ENCODE measurements at places on chromosomes 5 and 9.

GRCh38 chr5:76438025-76438424 lies 34.9 kb downstream of the IQGAP2 start:
- DNase-seq = no peak

GRCh38 chr5:177526191-177526590 lies 9.4 kb upstream of the DDX41 start:
- DNase-seq = no peak

GRCh38 chr5:104178829-104179456 lies 616.4 kb upstream of the NUDT12 start:
- DNase-seq = peak; percentile 9

DNA sequence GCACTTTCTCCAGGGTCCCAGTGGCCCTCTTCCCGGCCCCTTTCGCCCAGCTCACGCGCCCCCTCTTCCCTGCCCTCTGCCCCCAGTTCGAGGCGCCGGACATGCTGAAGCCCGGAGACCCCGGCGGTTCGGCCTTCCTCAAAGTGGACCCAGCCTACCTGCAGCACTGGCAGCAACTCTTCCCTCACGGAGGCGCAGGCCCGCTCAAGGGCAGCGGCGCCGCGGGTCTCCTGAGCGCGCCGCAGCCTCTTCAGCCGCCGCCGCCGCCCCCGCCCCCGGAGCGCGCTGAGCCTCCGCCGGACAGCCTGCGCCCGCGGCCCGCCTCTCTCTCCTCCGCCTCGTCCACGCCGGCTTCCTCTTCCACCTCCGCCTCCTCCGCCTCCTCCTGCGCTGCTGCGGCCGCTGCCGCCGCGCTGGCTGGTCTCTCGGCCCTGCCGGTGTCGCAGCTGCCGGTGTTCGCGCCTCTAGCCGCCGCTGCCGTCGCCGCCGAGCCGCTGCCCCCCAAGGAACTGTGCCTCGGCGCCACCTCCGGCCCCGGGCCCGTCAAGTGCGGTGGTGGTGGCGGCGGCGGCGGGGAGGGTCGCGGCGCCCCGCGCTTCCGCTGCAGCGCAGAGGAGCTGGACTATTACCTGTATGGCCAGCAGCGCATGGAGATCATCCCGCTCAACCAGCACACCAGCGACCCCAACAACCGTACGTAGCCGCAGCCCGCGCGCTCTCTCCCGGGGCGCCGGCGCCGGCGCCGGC lies 1.0 kb downstream of the PRDM6 start:
- DNase-seq = no peak

DNA sequence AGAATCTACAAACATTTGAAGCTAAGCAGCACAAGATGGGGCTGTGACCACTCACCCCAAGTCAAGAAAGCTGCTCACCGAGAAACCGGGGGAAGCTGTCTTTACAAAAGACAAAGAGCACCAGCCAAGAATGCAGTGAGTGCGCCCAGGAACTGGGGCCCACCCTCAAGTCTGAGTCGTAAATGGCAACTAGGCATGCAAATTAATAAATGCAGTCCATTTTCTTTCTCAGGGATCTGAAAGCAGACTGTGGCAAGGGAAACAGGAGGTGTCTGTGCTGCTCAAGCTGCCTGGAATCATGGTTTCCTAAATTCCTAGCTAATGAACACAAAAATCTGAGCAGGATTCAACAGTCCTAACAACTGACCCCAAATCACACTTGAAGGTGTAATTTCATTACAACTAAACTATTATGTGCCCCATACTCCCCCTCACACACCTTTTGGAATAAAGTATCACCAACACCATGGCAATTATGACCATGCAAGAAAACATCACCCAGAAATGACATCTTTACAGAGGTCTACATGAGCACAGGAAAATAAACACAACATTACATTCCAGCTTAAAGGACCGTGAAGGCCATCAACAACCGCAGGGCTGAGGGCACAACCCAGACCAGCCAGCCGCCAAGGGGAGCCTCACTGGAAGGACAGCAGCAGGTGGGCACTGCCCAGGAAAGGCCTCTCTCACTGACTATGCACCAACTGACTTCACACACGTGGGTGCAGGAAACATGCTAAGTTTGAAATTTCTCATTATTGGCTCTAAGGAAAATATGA lies 17.6 kb downstream of the NSUN2 start:
- DNase-seq = no peak

GRCh38 chr9:95044731-95045508 lies 272.6 kb downstream of the FANCC start:
- no peak for DNase-seq

DNA sequence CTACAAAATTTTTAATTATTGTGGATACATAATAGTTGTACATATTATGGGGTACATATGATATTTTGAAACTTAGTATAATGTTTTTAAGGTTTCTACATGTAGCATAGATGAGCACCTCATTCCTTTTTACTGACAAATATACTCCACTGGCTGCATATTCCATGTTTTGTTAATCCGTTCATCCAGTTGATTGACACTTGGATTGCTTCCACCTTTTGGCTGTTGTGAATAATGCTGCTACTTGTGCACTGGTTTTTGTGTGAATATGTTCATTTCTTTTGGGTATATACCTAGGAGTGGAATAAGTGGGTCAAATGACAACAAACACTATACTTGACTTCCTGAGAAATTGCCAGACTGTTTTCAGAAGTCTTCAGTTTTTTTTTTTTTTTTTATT lies 2.8 kb upstream of the ENTREP1 start:
- no peak for DNase-seq

DNA sequence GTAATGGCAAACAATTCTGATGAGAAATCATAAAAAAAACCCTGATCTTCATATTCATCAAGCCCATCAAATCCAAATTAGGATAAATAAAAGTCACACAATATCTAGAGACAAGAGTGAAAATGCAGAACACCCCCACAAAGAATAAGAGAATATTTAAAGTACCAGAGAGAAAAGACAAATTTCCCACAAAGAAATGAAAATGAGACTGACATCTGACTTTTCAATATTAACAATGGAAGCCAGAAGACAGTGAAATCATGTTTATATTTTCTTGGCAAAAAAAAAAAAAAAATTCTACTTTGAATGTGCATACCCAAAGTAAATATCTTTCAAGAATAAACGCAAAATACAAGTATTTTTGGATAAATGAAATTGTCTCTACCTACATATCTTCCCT lies 28.9 kb upstream of the COL5A1 start:
- DNase-seq = no peak

- DNase-seq = no peak
Measured at GRCh38 chr9:35691334-35691650, 1.6 kb upstream of the TPM2 start.

DNA sequence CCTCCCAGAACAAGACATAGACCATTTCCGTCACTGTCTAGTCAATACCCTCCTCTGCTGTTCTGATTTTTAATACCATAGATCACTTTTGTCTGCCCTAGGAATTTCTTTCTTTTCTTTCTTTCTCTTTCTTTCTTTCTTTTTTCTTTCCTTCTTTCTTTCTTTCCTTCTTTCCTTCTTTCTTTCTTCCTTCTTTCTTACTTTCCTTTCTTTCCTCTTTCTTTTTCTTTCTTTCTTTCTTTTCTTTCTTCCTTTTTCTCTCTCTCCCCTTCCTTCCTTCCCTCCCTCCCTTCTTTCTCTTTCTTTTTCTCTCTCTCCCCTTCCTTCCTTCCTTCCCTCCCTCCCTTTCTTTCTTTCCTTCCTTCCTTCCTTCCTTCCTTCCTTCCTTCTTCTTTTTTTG lies 49.0 kb upstream of the RAPGEF1 start:
- DNase-seq = no peak

- DNase-seq = peak; percentile 13
Measured at GRCh38 chr5:112978836-112979235, 2.2 kb downstream of the DCP2 start.

DNA sequence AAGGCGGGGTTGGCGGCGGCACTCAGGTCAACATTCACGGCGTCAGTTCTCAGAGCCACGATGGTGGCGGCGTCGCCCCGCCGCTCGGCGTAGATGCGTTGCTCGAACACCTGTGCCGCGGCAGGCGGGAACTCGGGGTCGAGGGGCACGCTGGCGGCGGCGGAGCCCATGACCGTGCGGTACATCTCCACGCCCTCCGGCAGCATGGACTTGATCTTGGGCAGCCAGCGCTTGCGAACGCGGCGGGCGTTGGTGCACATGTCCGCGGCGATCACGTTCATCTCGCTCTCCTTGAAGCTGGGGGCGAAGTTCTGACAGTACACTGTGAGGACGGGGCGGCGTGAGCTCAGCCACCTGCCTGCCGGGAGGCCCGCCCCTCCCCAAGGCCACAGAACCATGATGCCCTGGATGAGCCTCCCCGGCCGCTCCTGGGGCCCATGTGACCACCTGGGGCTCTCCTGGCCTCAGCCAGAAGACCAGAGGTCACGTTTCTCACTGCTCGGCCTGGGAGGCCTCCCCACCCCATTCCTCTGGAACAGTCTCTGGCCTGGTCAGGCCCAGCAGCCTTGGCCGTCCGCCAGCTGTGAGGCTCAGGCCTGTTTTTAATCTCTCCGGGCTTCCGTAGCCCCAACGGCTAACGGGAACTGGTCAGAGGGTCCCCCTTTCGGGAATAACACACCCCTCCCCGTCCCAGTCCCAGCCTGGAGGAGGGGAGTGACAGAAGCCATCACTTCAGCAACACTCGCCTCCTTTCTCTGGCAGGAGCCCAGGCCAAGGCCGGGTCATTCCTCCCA lies 50.7 kb upstream of the UBAC1 start:
- no peak for DNase-seq

GRCh38 chr5:156009583-156009982 lies 317.4 kb upstream of the SGCD start:
- DNase-seq = no peak

DNA sequence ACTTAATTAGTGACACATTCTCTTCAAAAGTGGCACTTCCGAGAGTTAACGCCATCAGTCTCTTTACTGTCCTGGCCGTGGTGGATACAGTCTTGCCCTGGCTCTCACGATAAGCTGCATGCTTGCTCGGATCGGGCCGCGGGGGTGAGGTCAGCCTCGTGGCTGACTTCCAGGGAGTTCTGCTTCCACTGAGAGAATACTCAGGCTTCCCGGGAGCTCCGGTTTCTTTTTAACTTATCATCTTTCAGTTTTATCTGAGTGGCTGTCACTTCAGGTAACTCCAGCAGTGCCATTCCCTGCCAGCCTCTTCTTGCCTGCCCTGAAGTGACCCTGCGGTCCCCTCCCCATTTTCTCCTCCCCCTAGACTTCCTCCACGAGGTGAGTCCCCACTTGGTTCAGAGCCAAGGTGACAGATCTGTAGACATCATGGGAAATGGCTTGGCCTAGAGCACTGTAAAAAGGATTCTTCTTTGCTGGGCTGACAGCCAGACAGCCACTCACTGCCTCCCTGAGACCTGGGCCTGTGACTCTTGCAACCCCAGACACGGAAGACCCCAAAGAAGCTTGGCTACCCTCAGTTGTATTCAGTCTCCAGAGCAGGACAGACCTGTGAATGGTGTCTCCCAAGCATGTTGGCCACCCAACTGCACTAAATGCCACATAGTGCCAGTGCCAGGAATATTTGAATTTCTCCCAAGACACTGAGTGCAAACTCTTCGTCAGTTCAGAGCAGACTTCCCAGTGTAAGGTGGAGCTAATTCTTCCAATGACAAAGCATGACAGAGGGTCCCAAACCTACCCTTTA lies 95.1 kb downstream of the DAPK1 start:
- no peak for DNase-seq

GRCh38 chr9:76741524-76741923 lies 22.7 kb upstream of the PCA3 start:
- DNase-seq = no peak

DNA sequence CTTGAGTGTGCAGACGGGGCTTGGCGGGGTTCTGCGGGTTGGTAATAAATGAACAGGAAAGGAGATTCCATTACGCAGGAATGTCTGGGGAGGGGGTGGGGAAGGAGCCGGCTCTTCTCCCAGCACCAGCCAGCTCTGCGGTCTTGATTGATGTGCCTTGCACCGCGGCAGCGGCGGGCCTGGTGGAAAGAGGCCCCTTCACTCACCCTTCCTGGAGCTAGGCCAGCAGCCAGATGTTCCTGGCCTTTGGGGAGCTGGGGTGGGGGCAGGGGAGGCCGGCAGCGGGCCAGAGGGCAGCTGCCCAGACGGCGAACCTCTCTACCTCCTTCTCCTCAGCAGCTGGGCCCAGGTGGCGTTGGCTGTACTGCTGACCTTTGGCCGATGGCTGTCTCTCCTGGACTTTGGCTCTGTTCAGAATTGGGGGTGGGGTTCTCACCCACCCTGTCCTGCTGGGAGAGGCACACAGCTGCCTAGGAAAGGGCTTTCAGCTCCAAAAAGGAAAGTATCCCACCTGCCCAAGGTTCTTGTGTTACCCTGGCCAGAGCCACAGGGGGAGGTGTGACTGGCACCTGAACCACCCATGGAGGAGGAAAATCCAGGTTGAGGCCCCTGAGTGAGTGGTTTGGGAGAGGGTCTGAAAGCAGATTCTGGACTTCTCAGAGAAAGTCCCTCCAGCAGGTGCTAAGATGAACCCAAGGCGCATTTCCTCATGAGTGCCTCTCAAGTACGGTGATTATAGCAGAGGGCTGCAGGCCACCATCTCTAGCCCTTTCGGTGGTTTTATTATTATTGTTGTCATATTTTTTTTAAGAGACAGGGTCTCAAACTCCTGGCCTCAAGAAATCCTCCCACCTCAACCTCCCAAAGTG lies 58.0 kb upstream of the SYNPO start:
- no peak for DNase-seq

GRCh38 chr9:100317706-100318105 lies 35.0 kb downstream of the TEX10 start:
- DNase-seq = no peak

GRCh38 chr5:30099634-30100033 lies 1093.9 kb upstream of the CDH6 start:
- no peak for DNase-seq

GRCh38 chr5:37810311-37810710 lies 29.5 kb downstream of the GDNF start:
- DNase-seq = no peak

- DNase-seq = no peak
Measured at GRCh38 chr5:88732181-88732633, 150.8 kb downstream of the MEF2C start.

- no peak for DNase-seq
Measured at GRCh38 chr5:146815411-146815810, 63.1 kb downstream of the PPP2R2B start.

DNA sequence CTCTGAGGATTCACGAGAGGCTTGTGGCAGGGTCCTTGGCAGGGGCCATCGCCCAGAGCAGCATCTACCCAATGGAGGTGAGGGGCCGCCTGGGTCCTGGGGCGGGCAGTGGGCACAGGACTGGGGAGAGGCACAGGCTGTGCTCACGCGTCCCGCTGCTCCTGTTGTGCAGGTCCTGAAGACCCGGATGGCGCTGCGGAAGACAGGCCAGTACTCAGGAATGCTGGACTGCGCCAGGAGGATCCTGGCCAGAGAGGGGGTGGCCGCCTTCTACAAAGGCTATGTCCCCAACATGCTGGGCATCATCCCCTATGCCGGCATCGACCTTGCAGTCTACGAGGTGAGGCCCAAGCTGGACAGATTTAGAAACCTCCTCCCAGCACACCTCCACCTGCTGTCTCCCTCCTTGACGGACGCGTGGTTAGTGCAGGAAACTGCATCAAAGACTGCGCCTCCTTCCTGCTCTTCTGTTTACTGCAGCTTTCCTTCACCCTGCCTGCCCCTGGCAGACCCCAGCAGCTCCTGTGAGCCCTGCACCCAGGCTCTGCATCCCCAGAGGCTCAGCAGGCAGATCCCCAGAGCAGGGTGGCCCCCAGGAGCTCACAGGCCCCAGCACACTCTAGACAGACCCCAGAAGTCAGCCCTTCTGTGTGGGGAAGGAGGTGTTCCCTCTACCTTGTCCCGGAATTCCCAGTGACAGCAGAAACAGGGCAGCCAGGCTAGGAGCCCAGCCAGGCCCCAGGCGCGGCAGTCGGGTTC lies 21.2 kb downstream of the PTGES2 start:
- no peak for DNase-seq

GRCh38 chr9:130140706-130141105 lies 31.5 kb upstream of the NCS1 start:
- no peak for DNase-seq

All from hematopoietic multipotent progenitor cell treated with erythropoietin and hydrocortisone succinate and interleukin-3 and kit ligand, for 15 days (in vitro differentiated cells).